Naive thymus-derived CD8-positive, alpha-beta T cell (primary cell): ENCODE measurements at places on chromosomes 16 and 17.
A peak's percentile ranks its signal among the peaks of the same experiment; 100 is the strongest.

DNA sequence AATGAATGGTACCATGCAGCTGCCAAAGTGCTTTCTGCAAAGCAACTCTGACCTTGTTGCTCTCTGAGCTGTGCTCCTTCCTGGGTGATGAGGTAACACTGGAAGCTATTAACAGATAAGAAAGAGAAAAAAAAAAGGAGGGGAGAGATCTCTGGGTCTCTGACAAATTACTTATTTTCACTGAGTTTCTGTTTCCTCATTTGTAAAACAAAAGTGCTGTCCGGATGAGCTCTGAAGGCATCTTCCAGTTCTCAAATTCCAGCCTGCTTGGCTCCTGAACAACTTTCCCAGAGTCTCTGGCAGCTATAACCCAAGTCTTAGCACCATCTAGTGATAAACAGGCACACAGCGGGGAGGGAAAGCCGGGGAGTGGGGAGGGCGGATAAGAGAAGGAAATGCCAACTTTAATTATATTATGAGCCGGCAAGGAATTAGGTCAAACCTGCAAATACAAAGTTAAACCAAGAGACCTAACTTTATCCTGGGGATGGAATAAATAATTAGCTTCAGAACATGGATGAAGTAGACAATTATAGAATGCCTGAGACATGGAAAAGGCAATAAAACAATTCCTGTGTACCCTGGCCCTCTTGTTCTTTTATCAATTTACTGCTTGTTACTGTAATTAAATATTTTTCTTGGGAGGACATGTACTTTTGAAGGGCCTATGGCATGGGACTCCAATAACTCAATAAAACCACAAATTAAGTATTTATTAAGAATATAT, 61.3 kb upstream of the KIFC3 start:
- no peak for DNase-seq

- no peak for DNase-seq
These were observed 311 bp upstream of the KDM8 start for GRCh38 chr16:27202923-27203506.

DNA sequence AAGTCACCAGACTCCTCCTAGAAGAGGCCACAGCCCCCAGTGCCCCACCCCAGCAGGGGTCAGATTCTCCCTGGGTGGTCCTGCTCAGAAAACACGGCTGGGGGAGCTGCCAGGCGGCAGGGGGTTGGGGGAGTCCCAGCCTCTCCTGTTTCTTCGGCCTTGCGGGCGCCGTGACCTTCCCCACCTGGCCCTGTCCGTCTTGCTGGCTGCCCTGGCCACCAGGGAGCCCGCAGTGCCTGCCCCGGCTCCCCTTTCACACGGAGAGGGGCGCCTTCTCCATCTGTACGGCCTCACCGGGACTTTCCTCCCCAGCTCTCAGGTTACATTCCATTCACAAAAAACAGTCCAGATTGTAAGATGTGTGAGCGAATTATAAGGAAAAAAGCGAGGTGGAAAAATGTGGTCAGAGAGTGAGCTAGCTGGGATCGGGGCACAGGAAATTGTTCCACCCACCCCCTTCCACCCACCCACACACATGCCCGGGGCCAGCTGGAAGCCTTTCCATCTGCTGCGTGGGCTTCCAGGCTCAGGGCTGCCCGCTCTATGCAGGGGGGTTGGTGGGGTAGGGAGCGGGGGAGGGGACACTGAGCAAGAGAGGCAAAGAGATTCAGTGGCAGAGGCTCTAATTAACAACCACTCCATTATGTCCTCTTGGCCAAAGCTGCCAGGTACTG, 14.6 kb upstream of the CIBAR2 start:
- no peak for DNase-seq

DNA sequence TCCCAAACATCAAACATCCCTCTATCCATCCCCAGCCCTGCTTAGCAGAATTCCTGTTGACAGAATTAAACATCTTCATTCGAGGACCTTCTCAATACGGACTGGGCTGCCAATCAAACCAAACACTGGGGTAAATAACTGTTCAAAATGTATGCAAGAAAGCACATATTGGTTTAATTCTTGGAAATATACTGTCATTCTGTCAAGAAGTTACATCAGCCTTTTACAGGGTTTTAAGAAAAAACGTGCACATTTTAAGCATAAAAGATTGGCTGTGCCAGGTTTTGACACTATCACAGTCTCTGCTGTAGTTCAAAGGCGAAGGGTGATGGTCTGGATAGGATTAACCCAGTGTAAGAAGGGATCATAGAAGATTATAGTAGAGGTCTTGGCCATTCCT, 25.1 kb upstream of the CCNF start:
- DNase-seq: no peak

- no peak for DNase-seq
These were observed 375 bp downstream of the SLC25A11 start for GRCh38 chr17:4939546-4939795.

DNA sequence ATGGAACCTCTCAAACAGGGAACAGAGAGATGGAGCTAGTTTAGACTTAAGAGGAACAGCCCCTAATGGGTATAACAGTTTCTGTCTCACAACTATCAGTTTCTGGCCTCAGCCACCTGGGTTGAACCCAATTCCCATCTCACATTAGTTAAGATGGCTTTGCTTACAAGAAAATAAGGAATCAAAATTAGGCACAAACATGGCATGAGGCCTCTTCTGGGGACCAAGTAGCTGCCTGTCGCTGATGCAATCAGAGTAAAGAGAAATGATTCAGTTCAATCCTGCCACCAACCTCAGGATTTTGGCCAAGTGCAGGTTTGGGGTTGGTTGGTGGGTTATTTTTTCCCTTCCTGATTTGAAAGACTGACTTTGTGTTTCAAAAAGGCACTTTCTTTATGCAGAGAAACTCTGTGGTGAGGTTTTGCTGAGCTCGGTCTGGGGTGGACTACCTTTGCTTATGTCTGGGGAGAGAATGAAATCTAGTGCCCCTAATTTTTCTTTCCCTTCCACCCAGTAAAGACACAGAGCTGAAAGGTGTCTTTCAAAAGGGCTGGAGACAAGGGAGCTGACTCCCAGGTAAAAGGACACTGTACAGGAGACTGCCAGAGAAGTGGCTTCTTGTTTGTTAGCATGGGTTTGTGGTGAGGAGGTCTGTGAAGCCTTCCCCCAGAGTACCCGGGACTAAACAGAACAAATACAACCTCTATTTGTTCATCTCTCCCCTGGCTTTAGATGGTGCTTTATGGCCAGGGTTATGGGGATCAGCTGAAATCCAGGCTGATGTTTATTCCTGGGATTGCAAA, 44.8 kb upstream of the NFAT5 start:
- DNase-seq: no peak

DNA sequence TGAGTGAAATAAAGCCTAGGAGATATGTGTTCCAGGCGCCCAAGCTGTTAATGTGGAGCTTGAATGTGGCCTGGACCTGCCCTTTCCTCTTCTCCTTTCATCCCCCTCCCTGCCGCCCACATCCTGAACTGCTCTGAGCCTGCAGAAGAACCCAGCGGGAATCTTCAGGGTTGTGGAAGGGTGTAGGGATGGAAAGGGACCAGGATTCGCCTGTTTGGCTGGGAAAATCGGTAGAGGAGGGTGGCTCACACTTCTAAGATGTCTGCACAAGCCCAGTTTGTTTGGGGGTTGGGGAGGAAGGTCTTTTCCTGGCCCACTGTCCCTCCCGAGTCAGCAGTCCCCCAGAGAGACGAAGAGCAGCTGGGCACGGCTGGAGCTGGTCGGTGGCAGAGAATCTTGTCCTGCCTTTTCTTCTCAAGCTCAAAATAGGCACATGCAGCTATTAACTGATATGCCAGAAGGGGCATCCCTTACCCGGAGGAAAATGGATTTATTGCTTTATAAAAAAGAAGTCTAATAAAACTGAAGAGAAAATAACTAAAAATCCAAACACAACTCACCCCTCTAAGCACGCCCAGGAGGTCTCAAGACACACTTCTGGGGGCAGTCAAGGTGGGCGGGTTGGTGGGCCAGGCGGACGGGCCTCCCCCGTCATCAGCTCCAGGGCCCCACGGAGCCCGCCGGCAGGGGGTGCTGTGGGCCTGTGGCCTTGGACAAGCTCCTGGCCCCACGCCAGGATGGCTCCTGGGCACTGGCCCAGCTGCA, 11.5 kb upstream of the PITPNA start:
- DNase-seq: peak; percentile 35

- no peak for DNase-seq
These were observed 54.4 kb upstream of the RPL38 start for GRCh38 chr17:74148901-74149596.

DNA sequence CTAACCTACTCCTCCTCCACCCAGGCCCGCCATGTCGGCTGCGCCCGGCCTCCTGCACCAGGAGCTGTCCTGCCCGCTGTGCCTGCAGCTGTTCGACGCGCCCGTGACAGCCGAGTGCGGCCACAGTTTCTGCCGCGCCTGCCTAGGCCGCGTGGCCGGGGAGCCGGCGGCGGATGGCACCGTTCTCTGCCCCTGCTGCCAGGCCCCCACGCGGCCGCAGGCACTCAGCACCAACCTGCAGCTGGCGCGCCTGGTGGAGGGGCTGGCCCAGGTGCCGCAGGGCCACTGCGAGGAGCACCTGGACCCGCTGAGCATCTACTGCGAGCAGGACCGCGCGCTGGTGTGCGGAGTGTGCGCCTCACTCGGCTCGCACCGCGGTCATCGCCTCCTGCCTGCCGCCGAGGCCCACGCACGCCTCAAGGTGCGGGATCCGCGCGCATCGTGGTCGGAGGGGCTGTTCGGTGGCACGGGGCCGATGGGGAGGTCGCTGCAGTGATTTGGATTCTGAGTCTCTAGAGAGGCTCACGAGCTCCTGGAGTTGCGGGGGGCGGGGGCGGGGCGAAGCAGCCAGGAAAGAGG, 878 bp downstream of the TRIM72 start:
- no peak for DNase-seq

DNA sequence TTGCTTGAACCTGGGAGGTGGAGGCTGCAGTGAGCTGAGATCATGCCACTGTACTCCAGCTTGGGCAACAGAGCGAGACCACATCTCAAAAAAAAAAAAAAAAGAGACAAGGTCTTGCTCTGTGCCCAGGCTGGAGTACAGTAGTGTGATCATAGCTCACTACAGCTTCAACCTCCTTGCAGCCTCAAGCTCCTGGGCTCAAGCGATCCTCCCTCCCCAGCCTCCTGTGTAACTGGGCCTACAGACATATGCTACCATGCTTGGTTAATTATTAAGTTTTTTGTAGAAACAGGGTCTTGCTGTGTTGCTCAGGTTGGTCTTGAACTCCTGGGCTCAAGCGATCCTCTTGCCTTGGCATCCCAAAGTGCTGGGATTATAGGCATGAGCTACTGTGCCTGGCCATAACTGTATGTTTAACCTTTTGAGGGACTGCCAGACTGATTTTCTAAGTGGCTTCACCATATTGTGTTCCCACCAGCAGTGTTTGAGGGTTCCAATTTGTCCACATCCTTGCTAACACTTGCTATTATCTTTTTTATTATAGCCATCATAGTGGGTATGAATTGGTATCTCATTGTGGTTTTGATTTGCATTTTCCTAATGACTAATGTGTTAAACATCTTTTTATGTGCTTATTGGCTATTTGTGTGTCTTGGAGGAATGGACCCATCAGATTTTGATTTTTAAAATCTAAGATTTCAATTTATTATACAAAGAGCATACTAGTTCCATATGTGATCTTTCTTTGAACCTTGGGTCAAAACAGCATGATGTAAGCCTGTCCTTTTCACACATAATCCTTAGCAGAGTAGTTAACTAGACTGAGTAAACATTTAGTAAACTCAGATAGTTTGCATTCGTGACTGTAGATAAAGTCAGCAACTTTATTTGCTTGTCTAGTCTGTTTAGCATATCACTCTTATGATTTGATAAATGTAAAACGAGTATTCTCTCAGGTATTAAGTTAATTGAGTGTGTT, 38.1 kb upstream of the KPNB1 start:
- no peak for DNase-seq

GRCh38 chr16:66437391-66437945, 10.4 kb downstream of the BEAN1 start:
- no peak for DNase-seq

- DNase-seq: no peak
These were observed 159.1 kb upstream of the CDH11 start for GRCh38 chr16:65280845-65281512.

DNA sequence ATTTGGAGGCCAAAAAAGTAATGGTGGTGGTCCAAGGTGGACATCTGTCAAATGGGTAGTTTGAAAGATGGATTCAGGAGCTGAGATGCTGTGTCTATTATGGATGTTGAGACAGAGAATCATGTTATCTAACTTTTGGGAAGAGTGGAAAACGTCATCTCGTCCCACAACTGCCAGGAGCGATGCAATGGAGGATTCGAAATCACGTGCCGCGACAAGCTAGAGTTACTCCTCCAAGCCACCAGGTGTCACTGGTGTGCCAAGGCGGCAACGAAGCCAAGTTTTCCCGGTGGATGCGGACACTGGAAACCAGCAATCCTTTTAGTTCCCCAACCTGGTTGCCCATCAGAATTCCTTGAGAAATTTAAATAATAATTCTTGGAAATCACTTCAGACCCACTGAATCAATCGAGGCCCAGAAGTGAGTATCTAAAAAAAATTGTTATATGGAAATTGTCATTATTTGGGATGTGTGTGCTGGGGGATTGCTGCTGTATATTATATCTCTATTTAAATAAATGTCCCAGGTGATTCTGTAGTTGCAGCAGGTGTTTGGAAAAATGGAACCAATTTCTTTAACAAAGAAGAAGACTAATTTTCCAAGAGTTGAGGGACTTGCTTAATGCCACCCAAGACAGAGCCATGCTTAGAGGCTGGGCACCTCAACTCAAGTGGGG, 206.1 kb downstream of the HAPSTR1 start:
- DNase-seq: no peak

- DNase-seq: no peak
These were observed 7.4 kb upstream of the MRPL12 start for GRCh38 chr17:81695801-81696200.
